Activated CD8-positive, alpha-beta memory T cell treated with anti-CD3 and anti-CD28 coated beads, Interleukin-2, amount 10 ng/mL, durations not matched to agents 7 days and 5 days (primary cell): ENCODE measurements at places on chromosomes 7 and 10.
A peak's percentile ranks its signal among the peaks of the same experiment; 100 is the strongest.

GRCh38 chr7:22016507-22016906 lies 70.8 kb upstream of the CDCA7L start:
- H3K36me3 ChIP-seq: no peaks in the 10 kb centered on the region
- no peak overlapping the region for H3K4me3 ChIP-seq
- H3K27ac ChIP-seq: no peak overlapping the region
- H3K27me3 ChIP-seq: peaks cover 26% of the 10 kb centered on the region

DNA sequence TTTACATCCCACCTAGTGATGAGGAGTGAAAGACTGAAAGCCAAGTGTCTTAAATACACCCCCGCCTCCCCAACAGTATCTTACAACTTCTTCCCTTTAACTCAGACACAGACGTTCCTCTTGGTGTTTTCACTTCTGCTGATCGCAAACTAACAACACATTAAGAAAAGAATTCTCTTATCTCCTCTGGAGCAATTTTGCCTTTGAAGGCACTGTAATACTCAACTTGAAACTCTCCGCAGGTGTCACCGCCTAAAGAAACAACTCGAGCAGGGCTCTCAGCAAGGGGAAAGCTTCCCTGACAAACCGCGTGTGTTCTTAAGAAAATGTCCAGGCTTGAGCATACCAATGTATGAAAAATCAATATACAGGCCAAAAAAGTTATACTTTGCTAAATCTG lies 452 bp downstream of the SEMA3C start:
- peak overlapping the region; percentile 13 for H3K4me3 ChIP-seq
- peaks cover 32% of the 10 kb centered on the region for H3K27me3 ChIP-seq
- H3K36me3 ChIP-seq: no peaks in the 10 kb centered on the region
- DNase-seq: no peak
- peak overlapping the region; percentile 11 for H3K27ac ChIP-seq

DNA sequence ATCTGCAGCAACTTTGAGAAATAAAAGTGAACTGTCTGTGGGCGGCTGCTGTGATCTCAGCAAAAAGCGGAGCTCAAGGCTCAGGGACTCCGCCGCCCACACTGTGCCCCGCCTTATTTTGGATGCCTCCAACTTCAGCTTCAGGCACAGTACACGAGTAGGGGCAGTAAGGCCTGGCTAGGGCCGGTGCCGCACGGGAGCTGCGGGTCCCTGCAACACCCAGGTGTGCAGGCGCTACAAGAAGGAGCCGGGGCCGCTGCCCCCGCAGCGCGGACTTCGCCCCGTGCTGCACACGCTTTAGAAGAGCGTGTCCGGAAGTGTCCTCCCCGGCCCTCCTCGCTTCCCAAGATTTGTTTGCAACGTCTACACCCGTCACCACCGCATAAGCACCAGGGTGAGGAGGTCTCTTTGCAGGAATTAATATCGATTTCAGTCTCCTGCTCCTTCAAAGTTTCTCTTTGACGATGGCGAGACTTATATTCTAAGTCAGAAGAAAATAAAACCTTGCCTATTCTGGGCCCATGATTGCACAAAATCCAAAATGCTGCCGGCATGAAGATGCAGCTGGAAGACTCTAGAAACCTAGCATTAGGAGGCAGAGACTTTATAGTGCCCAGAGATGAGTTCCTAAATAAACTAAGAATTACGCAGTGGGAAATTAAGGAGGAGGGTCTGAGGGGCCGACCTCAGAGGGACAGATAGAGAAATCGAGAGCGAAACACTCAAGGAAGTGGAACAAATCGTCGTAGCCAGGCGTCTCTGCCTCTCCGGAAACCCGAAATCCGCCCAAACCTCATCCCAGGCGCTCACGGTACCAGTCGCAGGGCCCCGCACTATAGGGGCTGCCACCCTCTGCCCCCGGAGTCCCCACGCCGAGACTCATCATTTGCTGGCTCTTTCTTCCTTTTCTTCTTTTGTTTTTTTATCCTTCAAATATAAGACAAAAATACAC lies 6.4 kb downstream of the VAX1 start:
- peaks cover 76% of the 10 kb centered on the region for H3K27me3 ChIP-seq
- peaks cover 5% of the 10 kb centered on the region for H3K36me3 ChIP-seq
- H3K27ac ChIP-seq: no peak overlapping the region
- DNase-seq: no peak

DNA sequence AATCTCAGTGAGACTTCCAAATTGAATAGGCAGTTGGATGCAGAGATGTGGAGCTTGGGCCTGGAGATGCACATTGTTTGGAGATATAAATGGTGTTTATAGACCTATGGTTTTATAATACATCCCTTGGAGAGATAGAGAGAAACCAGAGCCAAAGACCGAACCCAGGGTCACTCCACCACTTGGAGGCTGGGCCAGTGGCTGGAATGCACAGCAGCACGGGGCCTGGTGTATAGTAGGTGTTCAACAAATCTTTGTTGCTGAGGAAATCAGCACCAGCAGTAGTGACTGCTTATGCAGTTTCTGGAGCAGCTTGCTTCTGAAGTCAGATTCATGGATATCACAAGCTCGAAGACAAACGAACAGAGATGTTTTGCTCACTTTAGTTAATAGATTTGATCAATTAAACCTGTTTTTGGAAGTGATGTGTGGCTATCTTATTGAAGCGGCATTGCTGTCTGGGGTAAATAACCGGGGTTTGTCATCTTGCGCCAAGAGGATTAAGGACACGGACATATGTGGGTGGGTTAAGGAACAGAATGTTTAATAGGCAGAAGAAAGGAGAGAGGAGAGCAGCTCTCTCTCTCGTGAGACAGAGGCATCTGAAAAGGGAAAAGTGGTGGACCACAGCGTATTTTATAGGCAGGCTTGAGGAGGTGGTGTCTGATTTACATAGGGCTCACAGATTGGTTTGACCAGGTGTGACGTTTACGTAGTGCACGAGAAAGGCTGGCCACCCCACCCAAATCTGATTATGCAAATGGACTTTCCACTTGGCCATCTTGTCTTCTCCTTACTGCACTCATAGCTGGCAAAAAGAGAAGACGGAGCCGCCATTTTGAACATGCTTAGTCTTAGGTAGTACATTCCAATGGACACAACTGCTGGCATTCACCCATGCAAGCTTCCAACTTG lies 11.1 kb downstream of the RBP4 start:
- no peak for DNase-seq
- H3K27ac ChIP-seq: no peak overlapping the region
- H3K27me3 ChIP-seq: peaks cover 4% of the 10 kb centered on the region
- no peaks in the 10 kb centered on the region for H3K36me3 ChIP-seq
- no peak overlapping the region for H3K4me3 ChIP-seq

GRCh38 chr7:29883462-29884398 lies 77.4 kb downstream of the WIPF3 start:
- DNase-seq: no peak
- H3K27me3 ChIP-seq: peaks cover 27% of the 10 kb centered on the region
- H3K27ac ChIP-seq: no peak overlapping the region
- no peaks in the 10 kb centered on the region for H3K4me1 ChIP-seq

- DNase-seq: no peak
- peaks cover 68% of the 10 kb centered on the region for H3K36me3 ChIP-seq
- H3K27me3 ChIP-seq: no peaks in the 10 kb centered on the region
- peaks cover 51% of the 10 kb centered on the region for H3K4me1 ChIP-seq
- no peak overlapping the region for H3K27ac ChIP-seq
Observed at GRCh38 chr10:28559618-28560017, 26.7 kb downstream of the WAC start.

DNA sequence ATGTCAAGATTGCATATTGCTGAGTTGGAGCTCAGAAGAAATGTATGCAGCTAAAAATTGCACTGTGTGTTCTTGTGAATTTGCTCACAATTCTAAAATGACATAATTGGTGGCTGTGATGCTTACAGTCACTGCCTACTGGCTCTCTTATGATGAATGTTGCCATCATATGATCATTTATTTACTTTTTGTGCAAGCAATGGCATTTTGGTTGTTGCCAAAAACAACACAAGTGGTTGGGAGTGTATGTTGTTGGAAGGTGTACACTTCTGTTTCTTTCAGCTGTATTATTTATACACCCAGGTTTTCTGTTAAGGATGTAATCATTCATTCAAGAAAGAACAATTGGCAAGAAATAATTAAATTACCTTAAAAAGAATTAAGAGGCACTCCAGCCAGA lies 28.9 kb downstream of the PON1 start:
- no peak overlapping the region for H3K27ac ChIP-seq
- H3K4me3 ChIP-seq: no peak overlapping the region
- H3K4me1 ChIP-seq: no peaks in the 10 kb centered on the region
- peaks cover 8% of the 10 kb centered on the region for H3K27me3 ChIP-seq
- H3K36me3 ChIP-seq: no peaks in the 10 kb centered on the region
- no peak for DNase-seq

DNA sequence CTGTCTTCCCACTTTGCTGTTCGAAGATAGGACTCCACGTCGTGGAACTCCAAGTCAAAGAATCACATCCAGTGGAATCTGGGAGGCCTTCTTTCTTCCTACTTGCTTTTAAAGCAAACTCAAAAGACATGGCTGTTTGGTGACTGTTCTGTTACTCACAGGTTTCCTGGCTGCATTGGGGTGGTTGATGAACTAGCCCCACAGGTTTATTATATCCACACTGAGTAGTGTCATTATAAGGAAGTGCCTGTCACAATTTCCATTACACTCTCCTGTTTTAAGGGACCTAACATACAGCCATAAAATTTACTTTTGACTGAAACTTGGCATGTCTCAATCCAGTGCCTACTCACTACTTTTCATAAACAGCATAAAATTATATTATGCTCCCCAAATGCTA lies 287.3 kb upstream of the SP4 start:
- no peak overlapping the region for H3K4me3 ChIP-seq
- H3K4me1 ChIP-seq: no peaks in the 10 kb centered on the region
- H3K36me3 ChIP-seq: no peaks in the 10 kb centered on the region
- H3K27me3 ChIP-seq: peaks cover 5% of the 10 kb centered on the region
- no peak for DNase-seq

DNA sequence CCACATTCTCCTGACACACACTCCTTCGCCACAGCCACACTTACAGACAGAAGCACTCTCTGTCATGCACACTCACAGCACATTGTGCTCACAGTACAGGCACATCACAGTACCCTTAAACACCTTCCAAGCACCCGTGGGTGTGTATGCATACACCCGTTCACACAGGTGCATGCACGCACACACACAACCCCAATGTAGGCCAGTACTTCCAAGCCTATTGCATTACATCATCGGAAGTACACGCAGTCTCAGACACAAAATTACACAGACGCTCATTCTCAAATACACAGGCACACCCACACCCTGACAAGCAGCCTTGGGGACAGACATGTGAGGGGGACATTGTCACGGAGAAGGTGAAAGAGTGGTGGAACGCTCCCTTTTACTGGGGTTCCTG lies 11.1 kb downstream of the KAZALD1 start:
- H3K27me3 ChIP-seq: peaks cover 46% of the 10 kb centered on the region
- H3K36me3 ChIP-seq: no peaks in the 10 kb centered on the region
- no peaks in the 10 kb centered on the region for H3K4me1 ChIP-seq

GRCh38 chr10:45408421-45409319 lies 34.7 kb downstream of the ALOX5 start:
- H3K27ac ChIP-seq: no peak overlapping the region
- H3K27me3 ChIP-seq: peaks cover 28% of the 10 kb centered on the region
- H3K4me3 ChIP-seq: no peak overlapping the region
- DNase-seq: no peak

GRCh38 chr10:72552857-72553256 lies 73.0 kb downstream of the MICU1 start:
- peaks cover 9% of the 10 kb centered on the region for H3K36me3 ChIP-seq
- DNase-seq: no peak
- H3K4me1 ChIP-seq: no peaks in the 10 kb centered on the region
- no peak overlapping the region for H3K27ac ChIP-seq
- no peaks in the 10 kb centered on the region for H3K27me3 ChIP-seq
- H3K4me3 ChIP-seq: no peak overlapping the region

DNA sequence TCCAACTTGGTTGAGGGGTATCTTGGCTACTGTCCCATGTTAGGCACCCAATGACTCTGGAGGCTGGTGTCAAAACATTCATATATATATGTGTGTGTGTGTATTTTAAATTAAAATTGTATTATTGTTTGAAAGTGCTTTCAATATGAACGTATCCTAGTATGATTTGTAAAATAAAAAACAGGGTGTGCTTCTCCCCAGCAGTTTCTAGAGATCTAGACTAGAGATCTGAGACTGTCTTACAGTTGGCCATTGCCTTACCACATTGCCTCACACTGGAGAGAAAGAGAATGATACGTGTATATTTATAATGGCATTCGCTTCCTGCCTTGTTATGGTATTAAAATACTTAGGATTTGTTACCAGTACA lies 1.2 kb downstream of the BAG3 start:
- peaks cover 6% of the 10 kb centered on the region for H3K27me3 ChIP-seq
- H3K36me3 ChIP-seq: peaks cover 8% of the 10 kb centered on the region
- H3K27ac ChIP-seq: peak overlapping the region; percentile 83
- peak overlapping the region; percentile 94 for H3K4me3 ChIP-seq
- H3K4me1 ChIP-seq: peaks cover 51% of the 10 kb centered on the region

DNA sequence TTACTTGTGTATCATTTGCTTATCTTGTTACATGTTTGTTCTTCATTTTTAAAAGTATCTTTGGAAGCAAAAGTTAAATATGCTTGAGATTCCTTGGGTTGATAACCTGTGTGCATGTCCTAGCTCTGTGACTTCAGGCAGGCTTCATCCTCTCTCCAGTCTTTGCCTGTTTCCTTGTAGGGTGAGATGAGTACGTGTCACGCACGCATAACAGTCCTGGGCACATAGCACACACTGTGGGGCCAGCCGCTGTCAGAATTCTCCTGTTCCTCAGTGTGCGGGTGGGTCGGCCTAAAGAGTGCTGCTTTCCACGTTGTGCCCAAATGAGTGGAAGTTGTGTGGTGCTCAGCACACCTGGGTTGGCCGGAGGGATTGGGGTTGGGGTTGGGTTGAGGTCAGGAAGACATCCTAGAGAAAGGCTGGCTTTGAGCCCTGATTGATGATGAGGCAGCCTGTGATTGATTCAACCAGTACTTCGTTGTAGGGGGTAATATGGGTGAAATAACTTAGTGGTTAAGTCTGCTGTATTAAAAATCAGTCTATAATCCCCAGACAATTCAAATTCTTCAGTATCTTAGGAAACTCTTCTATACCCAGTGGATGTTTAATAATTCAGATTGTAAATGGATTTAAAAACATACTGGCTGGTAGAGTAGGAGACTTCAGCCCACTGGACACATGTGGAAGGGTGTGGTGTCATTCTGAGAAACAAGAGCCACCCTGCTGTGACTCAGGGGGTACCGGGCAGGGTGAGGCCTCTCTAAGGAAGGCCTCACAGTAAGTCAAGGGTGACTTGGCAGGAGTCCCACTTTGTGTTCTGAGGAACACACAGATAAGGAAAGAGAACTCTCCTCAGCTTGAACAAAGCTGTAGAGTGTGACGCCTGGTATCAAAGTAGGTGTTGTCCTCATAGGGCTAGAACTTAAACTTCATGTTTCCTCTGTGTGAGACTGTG lies 54.8 kb downstream of the DAGLB start:
- H3K4me3 ChIP-seq: no peak overlapping the region
- H3K27ac ChIP-seq: peak overlapping the region; percentile 81
- H3K36me3 ChIP-seq: peaks cover 39% of the 10 kb centered on the region
- DNase-seq: peak; percentile 48
- H3K4me1 ChIP-seq: peaks cover 39% of the 10 kb centered on the region

- no peaks in the 10 kb centered on the region for H3K36me3 ChIP-seq
- H3K4me1 ChIP-seq: peaks cover 21% of the 10 kb centered on the region
- DNase-seq: peak; percentile 58
- H3K27me3 ChIP-seq: peaks cover 2% of the 10 kb centered on the region
Observed at GRCh38 chr7:89232-90019, 102.9 kb upstream of the FAM20C start.
